ENCODE measurements at places on chromosomes 3 and 15. TPM values are rescaled to one million over a fixed set of nuclear protein-coding genes. Genes with fewer than 3 reads are reported as not detected.

CERS3 gene
- not detected for total RNA-seq

CSPG5 gene
- total RNA-seq = 0.93 TPM

SLC27A2 gene
- not detected for total RNA-seq

SPTSSB gene
- 0.23 TPM for total RNA-seq

SLC9C1 gene
- total RNA-seq = not detected

DUOXA2 gene
- not detected for total RNA-seq

ECE2 gene
- not detected for total RNA-seq

SOX14 gene
- not detected for total RNA-seq

BNC1 gene
- 18.1 TPM for total RNA-seq

LSMEM2 gene
- not detected for total RNA-seq

GOLGA8N gene
- total RNA-seq = 0.80 TPM

TNNC1 gene
- 0.13 TPM for total RNA-seq

CGNL1 gene
- total RNA-seq = 2.3 TPM

Measured in HT1080 (cell line).